ENCODE measurements at places on chromosomes 3 and 15.

GRCh38 chr3:128433837-128434165 is 32.9 kb downstream of the DNAJB8 start:
- DNase-seq: no peak

DNA sequence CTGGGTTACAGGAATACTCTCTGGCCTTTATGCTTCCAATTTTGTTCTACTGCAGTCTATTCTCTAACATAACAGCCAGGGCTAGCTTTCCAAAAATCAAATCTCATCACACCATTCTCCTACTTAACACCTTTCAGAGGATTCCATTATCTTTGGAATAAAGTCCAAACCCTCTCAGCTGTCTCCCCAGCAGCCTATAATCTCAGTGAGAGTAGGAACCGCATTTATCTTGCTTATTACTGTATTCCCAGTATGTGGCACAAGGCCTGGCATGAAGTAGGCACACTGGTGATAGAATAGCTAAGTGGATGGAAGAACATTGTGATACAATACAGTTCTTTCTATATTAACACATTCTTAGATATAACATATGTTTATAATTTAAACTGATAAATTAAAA is 49.0 kb upstream of the MYO5C start:
- DNase-seq: no peak

DNA sequence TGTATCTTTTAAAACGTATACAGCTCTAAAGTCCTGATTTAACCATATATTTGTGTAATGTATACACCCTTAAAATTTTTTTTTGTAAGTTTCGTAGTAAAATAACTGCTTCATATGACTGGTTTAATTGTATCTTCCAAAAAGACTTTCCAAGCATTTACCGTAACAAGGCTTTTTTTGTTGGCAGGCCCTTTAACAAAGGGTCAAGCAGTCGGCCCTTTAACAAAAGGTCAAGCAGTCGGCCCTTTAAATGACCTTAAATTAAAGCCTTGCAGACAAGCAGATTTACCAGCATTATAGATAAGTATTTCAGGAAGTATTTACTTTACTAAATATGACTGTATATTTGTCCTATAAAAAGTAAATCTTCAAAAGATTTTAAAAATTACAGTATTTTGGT is 28.1 kb downstream of the TSC22D2 start:
- no peak for DNase-seq

DNA sequence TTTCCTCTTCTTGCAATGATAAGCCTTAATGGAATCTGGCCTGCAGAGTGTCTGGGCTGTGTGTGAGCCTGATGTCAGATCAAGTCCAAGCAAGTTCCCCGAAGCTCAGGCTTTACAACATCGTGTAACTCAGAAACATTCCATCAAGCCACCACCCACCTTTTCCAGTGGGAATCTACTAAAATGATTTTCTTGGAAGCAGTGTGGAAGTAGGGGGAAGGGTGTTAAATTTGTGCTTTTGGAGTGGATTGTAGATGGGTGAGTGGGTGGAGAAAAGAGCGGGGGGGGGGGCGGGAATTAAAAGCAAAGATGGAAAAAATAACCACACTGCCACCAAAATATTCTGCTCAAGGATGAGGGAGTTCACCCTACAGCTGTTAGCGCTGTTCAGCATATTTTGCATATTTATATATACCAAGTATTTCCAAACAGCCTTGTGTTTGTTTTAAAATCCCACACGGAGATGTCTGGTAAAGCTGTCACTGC is 53.6 kb downstream of the VGLL3 start:
- no peak for DNase-seq

DNA sequence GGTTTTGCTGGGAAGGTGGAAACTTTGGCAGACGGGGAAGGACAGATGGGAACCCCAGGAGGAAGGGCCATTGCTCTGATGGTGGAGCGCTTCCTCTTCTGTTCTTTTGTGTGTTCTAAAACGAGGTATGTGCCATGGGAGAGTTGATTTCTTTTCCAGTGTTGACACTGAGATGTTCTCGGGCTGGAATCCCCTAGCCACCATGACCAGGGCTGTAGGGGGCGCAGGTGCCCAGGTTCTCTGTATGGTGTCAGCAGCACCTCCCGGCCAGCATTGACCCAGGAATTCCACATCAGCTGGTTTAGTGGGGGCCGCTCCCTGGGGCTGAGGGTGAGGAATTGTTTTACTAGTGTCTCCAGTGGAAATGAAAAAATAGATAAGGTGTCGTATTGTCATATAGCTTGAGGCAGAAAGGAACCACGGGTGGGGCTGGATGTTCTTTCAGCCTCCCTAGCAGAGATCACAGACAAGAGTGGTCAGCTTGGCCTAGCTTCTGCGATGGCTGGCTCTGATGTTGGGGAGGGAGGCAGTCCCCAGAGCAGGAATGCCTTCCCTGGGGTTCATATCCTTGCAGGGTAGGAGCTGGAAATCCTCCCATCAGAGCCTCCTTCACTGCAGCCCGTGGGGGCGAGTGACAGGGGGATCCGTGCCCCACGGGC is 34.2 kb upstream of the ACAD9 start:
- DNase-seq: no peak

- no peak for DNase-seq
Measured at GRCh38 chr15:78695854-78696253, 54.8 kb upstream of the CHRNB4 start.

DNA sequence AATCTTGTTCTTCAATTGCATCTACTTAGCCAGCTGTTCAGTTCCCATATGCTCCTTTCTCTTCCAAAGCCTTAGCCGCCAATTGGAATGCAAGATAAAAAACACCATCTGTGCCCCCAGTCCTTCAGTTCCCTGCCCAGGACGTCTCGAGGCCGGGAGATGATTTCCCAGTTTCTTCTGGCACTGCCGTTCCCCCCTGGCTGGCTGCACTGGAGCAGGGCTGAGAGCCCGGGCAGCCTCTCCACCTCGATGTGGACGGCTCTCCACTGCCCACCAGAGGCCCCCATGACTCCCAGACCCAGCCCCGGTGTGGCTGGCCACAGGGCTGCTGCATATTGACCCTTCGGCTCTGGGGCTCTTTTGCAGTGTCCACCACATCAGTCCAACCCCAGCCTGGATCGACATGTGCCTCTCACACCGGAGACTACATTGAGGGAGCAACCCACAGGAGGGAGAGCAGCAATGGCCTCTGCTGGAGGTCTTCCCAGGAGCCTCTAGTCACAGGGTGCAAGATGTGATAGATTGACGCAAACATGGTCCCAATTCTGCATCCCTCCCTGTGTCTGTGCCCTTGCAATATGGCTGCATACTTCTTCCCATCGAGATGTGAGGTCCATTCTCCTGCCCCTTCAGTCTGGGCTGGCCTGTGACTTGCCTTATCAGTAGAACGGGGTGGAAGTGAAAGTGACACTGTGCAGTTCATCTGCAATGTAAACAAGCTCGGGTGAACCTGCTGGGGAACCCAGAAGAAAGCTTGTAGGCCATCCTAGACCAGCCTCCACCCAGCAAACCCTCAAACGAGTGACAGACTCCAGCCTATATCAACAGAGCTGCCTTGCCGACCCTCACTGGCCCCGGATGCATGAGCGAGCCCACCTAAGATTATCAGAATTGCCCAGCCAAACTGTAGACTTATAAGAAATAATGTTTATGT is 52.3 kb upstream of the PRR20G start:
- DNase-seq: no peak

DNA sequence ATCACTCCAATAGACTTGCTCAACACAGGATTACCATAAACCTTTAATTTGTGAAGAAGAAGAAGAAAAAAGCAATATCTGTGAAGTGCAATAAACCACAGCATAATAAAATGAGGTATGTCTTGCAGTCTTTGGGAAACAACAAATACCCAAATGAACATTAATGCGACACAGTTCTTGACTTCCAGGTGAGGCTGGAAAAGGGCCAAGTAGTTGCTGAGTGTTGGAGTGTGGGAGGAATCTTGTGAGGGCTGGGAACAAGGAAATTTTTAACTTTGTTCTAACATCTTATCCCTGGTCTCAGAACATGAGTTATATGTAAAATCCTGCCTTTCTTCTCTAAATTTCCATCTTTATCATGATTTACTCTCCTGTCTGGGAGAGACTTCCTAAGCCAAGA is 206.5 kb downstream of the DTWD1 start:
- DNase-seq: no peak

DNA sequence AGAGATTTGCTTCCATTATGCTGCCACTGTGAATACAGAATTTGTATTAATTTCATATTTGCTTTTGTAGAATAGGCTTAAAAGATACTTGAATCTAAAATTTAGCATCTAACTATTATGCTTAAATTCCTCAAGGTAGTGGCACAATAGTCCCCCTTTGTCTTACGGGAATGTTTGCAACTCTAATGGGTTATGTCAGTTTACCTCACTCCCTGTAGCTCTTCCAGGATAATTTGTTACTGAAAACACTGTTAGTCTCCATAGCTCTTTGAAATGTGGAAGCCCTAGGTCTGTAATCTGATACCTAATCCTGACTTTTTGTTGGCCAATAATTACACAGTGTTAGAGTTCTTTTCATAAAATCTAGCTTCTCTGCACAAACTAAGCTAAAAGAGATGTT is 433.4 kb downstream of the PYDC2 start:
- no peak for DNase-seq

DNA sequence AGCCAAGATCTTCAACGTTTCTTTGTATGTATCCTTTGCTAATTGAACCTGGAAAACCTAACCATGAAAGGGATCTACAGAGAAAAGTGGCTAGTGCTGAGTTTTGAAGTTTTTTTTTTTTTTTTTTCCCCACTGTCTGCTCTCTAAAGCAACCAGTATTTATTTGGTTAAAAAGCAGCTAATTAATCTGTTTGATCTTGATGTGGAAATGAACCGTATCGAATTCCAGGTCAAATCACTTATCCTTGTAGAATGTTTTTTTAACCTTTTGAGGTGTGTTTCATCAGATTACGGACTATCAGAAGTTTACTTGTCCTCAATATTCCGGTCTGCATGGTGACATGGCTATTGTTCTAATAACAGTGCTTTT is 117.2 kb downstream of the FNDC3B start:
- no peak for DNase-seq

GRCh38 chr3:129248286-129248979 is 973 bp upstream of the COPG1 start:
- no peak for DNase-seq

All from activated gamma-delta T cell treated with Interleukin-2 at 50 U/mL for 16 hours (primary cell).